ENCODE measurements at places on chromosomes 7 and 10.

GRCh38 chr7:14156436-14156835 lies 167.0 kb upstream of the ETV1 start:
- no peaks in the 10 kb centered on the region for H3K36me3 ChIP-seq
- H3K27me3 ChIP-seq, result no peaks in the 10 kb centered on the region
- H3K4me1 ChIP-seq, result no peaks in the 10 kb centered on the region

- no peaks in the 10 kb centered on the region for H3K36me3 ChIP-seq
- no peak overlapping the region for H3K4me3 ChIP-seq
- DNase-seq, result no peak
Observed at GRCh38 chr10:97785731-97786130, 13.9 kb upstream of the SFRP5 start.

DNA sequence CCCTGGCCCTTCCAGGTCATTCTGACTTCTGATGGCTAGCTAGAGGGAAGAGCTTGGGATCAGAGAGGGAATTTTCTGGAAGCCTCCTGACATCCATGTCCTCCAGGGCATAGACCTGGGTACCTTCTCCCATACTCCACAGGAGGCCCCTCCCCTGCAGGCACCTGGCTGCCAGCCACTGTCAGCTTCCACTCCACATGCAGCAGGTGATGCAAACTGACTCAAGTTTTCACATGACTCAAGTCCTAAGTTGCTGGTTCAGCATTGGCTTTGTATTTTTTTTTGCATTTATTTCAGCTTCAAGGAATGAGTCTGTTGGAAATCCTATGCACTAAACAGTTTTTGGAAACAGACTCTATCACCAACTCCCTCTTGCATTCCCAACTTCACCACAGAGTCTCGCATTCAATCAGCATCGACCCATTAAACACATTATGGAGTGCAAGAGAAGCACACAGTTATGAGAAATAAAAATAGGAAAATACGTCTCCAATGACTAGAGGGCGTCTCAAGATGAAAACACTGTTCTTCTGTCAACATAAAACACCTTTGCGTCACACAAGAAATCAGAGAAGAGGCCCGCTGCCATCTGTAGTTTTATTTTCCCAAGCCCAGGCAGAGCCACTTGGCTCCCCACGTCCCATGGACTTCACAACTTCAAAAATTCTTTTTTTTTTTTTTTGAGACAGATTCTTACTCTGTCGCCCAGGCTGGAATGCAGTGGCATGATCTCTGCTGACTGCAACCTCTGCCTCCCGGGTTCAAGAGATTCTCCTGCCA lies 362.6 kb upstream of the MGMT start:
- peaks cover 15% of the 10 kb centered on the region for H3K4me1 ChIP-seq
- peak overlapping the region; percentile 34 for H3K27ac ChIP-seq
- no peak for DNase-seq
- H3K27me3 ChIP-seq, result no peaks in the 10 kb centered on the region

DNA sequence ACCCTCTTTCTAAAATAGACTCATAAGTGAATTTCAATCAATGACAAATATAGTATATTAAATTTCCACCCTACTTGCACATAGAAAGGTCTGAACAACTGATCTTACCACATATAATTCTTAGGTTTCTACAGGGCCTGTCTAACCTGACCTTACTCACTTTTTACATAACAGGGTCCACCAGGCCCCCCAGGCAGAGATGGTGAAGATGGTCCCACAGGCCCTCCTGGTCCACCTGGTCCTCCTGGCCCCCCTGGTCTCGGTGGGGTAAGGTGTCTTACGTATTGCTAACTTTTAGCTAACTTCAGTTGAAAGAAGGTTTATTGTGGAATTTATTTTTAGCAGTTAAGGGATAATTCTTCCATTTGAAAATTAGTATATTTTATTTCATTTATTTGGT lies 5.3 kb downstream of the COL1A2 start:
- H3K27ac ChIP-seq, result no peak overlapping the region
- H3K4me1 ChIP-seq, result peaks cover 2% of the 10 kb centered on the region
- no peak for DNase-seq
- H3K27me3 ChIP-seq, result peaks cover 10% of the 10 kb centered on the region
- H3K36me3 ChIP-seq, result no peaks in the 10 kb centered on the region

- DNase-seq, result no peak
- no peaks in the 10 kb centered on the region for H3K27me3 ChIP-seq
- no peak overlapping the region for H3K27ac ChIP-seq
- no peak overlapping the region for H3K4me3 ChIP-seq
- no peaks in the 10 kb centered on the region for H3K36me3 ChIP-seq
- H3K4me1 ChIP-seq, result no peaks in the 10 kb centered on the region
Observed at GRCh38 chr7:12325646-12326045, 78.0 kb downstream of the VWDE start.

DNA sequence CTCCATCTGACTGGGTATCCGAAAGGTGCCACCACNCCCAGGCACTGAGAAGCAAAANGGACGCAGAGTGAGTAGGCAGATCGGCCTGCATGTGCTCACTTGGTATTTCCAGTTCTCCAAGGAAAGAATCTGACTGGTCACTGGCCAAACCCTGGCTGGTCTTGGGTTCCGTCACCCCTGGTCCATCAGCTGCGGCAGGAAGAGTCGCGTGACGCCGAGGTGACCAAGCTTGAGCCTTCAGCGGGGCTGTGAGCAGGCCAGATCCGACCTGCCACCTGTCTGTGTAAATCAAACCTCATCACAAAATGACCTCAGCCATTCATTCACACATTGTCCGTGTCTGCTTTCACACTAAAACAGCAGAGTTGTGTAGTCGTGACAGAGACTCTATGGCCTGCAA lies 28.8 kb upstream of the CHST15 start:
- H3K4me3 ChIP-seq, result no peak overlapping the region
- DNase-seq, result no peak
- H3K4me1 ChIP-seq, result no peaks in the 10 kb centered on the region

- no peak overlapping the region for H3K4me3 ChIP-seq
- no peaks in the 10 kb centered on the region for H3K36me3 ChIP-seq
- DNase-seq, result no peak
Observed at GRCh38 chr10:132464256-132465192, 67.5 kb downstream of the PWWP2B start.

DNA sequence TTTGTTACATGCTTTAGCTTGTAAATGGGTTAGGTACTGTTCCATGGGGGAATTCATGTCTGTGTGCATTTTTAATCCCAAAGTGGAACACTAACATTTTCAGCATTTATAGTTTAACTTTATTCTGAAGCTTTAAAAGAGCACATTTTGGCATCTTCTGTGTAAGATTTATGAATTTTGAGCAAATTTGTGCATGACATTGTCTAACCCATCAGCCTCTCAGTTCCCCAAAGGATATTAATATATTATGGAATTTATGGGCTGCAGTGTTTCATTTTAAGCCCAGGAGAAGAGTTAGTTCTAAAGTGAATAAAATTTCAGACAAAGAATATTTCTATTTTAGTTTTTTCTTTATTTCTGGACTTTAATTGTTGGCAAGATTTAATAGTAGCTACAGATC lies 421.4 kb downstream of the PLXDC2 start:
- no peaks in the 10 kb centered on the region for H3K27me3 ChIP-seq
- DNase-seq, result no peak
- H3K36me3 ChIP-seq, result no peaks in the 10 kb centered on the region
- no peak overlapping the region for H3K27ac ChIP-seq
- H3K4me1 ChIP-seq, result no peaks in the 10 kb centered on the region

- no peak overlapping the region for H3K27ac ChIP-seq
- no peak overlapping the region for H3K4me3 ChIP-seq
- H3K36me3 ChIP-seq, result no peaks in the 10 kb centered on the region
- no peak for DNase-seq
- peaks cover 42% of the 10 kb centered on the region for H3K27me3 ChIP-seq
- peaks cover 25% of the 10 kb centered on the region for H3K4me1 ChIP-seq
Observed at GRCh38 chr10:89159761-89160160, 47.4 kb downstream of the CH25H start.

DNA sequence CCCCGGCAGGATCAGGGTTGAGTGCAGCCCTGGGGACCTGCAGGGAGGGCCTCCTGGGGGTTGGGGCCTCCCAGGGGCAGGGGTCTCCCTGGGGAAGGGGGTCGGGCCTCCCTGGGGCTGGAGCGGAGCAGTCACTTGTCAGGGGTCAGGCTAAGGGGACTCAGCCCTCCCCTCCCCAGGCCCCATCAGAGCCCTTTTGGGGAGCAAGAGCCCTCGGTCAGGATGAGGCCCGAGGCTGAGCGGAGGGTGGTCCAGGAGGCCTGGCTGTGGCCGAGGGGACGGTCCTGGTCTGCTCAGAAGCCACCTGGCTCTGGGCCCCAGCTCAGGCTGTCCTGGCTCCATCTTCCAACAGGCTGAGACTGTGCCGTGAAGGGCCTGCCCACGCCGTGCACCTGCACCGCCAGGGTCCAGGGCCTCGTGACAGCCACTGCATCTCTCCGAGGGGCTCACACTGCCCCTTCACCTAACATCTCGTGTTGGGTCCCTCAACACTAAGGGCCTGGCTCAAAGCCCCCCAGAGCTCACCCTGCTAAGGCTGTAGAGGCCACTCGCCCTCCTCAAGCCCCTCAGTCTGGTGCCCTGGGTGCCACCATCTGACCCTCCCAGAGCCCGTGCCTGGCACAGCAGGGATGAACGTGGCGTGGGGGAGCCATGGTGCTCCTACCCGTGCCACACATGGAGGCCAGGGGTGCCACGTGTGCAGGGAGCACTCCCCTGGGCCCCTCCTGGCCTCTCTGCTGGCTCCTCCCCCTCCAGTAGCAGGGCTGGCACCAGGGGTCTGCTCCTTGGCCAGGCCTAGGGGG lies 12.9 kb downstream of the BHLHA15 start:
- H3K27ac ChIP-seq, result no peak overlapping the region
- H3K36me3 ChIP-seq, result peaks cover 25% of the 10 kb centered on the region
- H3K4me1 ChIP-seq, result peaks cover 4% of the 10 kb centered on the region
- H3K4me3 ChIP-seq, result no peak overlapping the region
- no peaks in the 10 kb centered on the region for H3K27me3 ChIP-seq

Measured in activated CD4-positive, alpha-beta memory T cell treated with anti-CD3 and anti-CD28 coated beads, Interleukin-2, amount 10 ng/mL, durations not matched to agents 7 days and 5 days (primary cell).